Activated CD4-positive, alpha-beta T cell treated with anti-CD3 and anti-CD28 coated beads, Interleukin-2, amount 50 U/mL, for 1 hour (primary cell): ENCODE measurements at places on chromosomes 5 and 9.

- DNase-seq = no peak
Observed at GRCh38 chr9:34744295-34745221, 34.6 kb upstream of the CCL21 start.

DNA sequence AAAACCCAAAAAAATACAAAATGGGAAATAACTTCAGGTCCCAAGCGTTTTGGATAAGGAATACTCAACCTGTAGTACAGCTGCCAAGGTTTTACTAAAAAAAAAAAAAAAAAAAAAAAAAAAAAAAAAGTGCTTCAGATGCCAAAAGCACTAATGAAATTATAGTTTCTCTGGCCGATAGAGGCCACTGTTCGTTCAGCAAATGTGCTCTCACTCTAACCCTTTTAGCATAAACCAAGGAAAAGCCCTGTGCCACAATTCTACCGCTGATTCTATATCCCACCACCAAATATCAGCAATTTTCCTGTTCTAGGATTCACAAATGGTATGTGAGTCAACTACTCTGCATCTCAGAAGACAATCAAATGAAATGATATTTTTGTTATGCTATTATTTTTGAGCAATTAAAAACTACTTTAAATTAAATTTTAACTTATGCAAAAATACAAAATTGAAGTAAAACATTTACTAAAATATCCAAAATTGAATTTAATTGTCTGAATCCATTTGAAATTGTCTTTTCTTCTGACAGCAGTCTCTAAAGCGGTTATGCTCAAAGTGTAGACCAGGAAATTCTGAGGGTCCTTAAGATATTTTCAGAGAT lies 79.8 kb downstream of the RICTOR start:
- no peak for DNase-seq

GRCh38 chr5:57174128-57174889 lies 450 bp downstream of the GPBP1 start:
- peak; percentile 23 for DNase-seq

DNA sequence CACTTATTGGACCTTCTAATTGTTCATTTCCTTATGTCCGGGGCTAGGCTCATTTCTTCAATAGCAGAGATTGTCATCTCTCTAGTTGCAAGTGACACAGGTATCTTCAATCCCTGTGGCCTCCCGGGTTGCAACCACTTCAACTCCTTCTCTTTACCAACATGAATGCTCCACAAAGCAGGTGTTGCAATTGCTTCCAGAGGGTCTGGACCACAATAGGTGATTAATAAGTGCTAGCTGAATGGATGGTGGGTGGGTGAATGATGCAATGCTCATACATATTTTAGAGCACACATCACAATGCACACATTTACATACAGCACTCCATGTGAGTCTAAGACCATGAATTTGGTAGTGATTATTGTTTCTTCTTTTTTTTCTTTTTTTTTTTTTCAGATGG lies 2.6 kb downstream of the CEMIP2 start:
- no peak for DNase-seq

GRCh38 chr5:30968971-30969370 lies 224.5 kb upstream of the CDH6 start:
- no peak for DNase-seq

GRCh38 chr9:12781226-12781733 lies 6.5 kb downstream of the LURAP1L start:
- no peak for DNase-seq

GRCh38 chr5:155471027-155471426 lies 457.5 kb downstream of the KIF4B start:
- no peak for DNase-seq

DNA sequence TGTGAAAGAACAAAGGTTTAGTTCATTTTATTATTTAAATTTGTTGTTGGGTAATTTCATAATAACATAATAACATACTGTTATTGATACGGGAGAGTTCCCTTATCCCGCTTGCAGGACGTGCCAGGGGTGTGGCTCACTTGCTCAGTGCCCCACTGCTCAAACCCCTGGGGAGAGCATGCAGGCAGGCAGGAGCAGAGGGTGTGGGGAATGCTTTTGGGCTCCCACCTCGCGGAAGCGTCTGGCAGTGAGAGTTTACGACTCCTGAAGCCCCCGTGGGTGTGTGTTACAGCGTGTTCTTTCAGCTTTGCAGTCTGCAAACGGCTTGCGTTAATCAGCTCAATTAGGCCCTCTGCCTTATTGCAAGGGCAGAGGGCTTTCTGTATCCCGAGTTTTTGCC lies 675.9 kb downstream of the SEMA5A start:
- no peak for DNase-seq

DNA sequence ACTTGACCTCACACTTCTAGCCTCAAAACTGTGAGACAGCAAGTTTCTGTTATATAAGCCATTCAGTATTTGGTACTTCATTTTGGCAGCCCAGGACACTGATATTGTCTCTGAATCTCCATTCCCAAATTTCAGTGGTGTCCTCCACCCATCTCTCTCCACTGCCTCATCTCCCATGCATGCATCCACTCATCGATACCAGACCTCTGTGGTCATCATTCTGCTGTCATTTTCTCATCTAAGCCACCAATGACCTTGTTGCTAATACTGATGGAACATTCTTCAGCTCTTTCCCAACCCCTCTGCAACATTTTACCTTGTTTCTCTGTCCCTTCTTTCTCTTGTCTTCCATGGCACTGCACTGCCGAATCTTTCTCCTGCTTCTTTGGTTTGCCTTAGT lies 221.8 kb downstream of the SNX18 start:
- DNase-seq = no peak

GRCh38 chr5:147189109-147189424 lies 45.8 kb upstream of the STK32A start:
- DNase-seq = no peak

DNA sequence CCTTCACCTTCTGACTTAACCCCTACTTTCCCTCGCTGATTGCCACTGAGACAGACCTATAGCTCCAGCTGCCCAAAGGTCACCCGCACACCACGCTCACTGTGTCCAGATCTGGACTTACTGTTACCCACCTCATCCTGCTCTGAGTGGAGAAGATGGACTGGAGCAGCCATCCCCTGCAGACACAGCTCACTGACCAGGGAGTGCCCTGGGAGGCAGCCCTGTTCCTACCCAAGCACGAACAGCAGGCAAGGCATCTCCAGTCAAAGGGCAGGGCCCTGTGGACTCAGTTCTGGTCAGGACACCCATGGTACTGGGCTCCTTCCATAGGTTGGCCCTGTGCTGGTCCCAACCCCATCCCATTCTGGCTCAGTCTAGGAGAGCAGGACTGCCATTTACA lies 9.5 kb upstream of the BARX1 start:
- no peak for DNase-seq

- no peak for DNase-seq
Observed at GRCh38 chr5:154755361-154756008, at the start of gene LARP1. Gene LARP1 (plus strand): TSS chr5:154755377. CDS start chr5:154755758, 381 bp downstream.

DNA sequence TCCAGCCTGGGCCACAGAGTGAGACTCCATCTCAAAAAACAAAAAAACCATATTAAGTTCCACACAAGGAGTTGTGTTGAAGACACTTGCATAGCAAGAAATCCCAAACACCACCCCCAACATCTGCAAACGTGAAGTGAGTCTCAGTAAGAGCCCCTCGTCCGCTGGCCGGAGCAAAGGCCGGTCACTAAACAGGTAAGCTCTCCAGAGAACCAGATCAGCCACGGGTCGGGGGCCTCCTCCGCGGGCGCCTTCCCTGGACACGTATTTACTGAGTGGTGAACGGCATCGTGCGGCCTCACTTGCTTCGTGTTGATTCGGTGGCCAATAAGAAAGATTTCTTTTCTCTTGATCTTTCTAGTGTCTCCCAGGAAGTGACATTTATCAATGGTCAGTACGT lies 93.6 kb downstream of the MRPL36 start:
- no peak for DNase-seq
